ENCODE measurements at places on chromosomes 1 and 21. TPM values are rescaled to one million over a fixed set of nuclear protein-coding genes. Genes with fewer than 3 reads are reported as not detected.

Gene PRKAA2
- total RNA-seq: 28.5 TPM

Gene ISG20L2
- 17.6 TPM for total RNA-seq

Gene TRIM58
- total RNA-seq: 0.55 TPM

Gene AKR7A2
- 110 TPM for total RNA-seq

Gene C1QTNF12
- not detected for total RNA-seq

Gene GJA9
- not detected for total RNA-seq

Gene RGS16
- total RNA-seq: 12.4 TPM

Gene SAMSN1
- total RNA-seq: 7.5 TPM

Gene CYP4B1
- total RNA-seq: 50.3 TPM

Gene VN1R5
- total RNA-seq: not detected

Gene TBX15
- total RNA-seq: 0.16 TPM

Gene TTC24
- not detected for total RNA-seq

Gene SLC45A1
- 6.5 TPM for total RNA-seq

Gene ALPL
- 2.3 TPM for total RNA-seq

Gene TCHH
- under 0.01 TPM for total RNA-seq

Gene AK5
- 1.5 TPM for total RNA-seq

Gene SPATA21
- total RNA-seq: not detected

Gene FAM110D
- total RNA-seq: 1.2 TPM

Gene LENEP
- not detected for total RNA-seq

Gene DISP1
- total RNA-seq: 20.9 TPM

Gene TAS1R1
- total RNA-seq: not detected

Gene NBPF6
- not detected for total RNA-seq

Gene SPRR1A
- total RNA-seq: not detected

Gene KAZN
- total RNA-seq: 11.4 TPM

Gene S100A9
- 251 TPM for total RNA-seq

Gene RIPPLY3
- total RNA-seq: not detected

Gene OVAAL
- total RNA-seq: not detected

Gene ARHGAP29
- 26.5 TPM for total RNA-seq

Gene FMO5
- total RNA-seq: 7.1 TPM

Gene CLSTN1
- 71.2 TPM for total RNA-seq

Gene CA14
- 4.3 TPM for total RNA-seq

Gene AMY1A
- total RNA-seq: not detected

Gene DEGS1
- 111 TPM for total RNA-seq

Gene C1orf87
- not detected for total RNA-seq

Gene FNBP1L
- total RNA-seq: 20.1 TPM

Gene KCNK2
- 0.68 TPM for total RNA-seq

Gene RXRG
- 1.6 TPM for total RNA-seq

Gene CROCC
- total RNA-seq: 11.4 TPM

Gene HENMT1
- total RNA-seq: 3.9 TPM

Gene PLEKHG5
- 3.1 TPM for total RNA-seq

Gene OR2L8
- not detected for total RNA-seq

Gene LRIG2
- total RNA-seq: 24.2 TPM

Gene ZFP69B
- total RNA-seq: 0.14 TPM

Gene CHI3L1
- 2.6 TPM for total RNA-seq
